Muscle of back (tissue), 13 donors: ENCODE measurements at places on chromosomes 6 and 20. TPM values are rescaled to one million over a fixed set of nuclear protein-coding genes. Genes with fewer than 3 reads are reported as not detected.

- no peak for DNase-seq
Measured at GRCh38 chr6:35253249-35253648, 6.3 kb upstream of the ZNF76 start.

GRCh38 chr6:17152703-17153102 is 50.9 kb downstream of the STMND1 start:
- DNase-seq: no peak

- no peak for DNase-seq
Measured at GRCh38 chr6:17179530-17180073, 77.8 kb downstream of the STMND1 start.

DNA sequence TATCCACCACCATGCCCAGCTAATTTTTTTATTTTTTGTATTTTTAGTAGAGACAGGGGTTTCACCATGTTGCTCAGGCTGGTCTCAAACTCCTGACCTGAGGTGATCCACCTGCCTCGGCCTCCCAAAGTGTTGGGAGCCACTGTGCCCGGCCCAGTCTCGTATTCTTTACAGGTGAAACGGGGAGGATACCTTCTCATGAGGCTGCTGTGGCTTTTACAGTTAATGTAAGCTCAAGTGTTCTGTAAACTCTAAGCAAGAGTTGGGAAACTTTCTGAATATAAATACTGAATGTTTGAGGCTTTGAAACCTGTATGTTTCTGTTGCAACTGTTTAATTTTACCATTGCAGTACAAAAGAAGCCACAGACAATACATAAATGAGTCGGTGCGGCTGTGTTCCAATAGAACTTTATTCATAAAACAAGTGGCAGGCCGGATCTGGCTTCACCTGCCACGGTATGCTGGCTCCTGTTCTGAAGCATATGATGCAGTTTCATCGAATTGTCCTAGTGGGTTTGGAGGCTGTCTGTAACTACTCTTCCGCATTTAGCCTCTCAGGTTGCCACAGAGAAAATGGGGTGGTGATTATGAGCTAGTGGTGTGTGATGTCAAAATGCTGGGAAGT is 192.5 kb upstream of the ZFP64 start:
- DNase-seq: no peak

GRCh38 chr6:87772597-87773530 is 70.8 kb upstream of the AKIRIN2 start:
- DNase-seq: no peak

DNA sequence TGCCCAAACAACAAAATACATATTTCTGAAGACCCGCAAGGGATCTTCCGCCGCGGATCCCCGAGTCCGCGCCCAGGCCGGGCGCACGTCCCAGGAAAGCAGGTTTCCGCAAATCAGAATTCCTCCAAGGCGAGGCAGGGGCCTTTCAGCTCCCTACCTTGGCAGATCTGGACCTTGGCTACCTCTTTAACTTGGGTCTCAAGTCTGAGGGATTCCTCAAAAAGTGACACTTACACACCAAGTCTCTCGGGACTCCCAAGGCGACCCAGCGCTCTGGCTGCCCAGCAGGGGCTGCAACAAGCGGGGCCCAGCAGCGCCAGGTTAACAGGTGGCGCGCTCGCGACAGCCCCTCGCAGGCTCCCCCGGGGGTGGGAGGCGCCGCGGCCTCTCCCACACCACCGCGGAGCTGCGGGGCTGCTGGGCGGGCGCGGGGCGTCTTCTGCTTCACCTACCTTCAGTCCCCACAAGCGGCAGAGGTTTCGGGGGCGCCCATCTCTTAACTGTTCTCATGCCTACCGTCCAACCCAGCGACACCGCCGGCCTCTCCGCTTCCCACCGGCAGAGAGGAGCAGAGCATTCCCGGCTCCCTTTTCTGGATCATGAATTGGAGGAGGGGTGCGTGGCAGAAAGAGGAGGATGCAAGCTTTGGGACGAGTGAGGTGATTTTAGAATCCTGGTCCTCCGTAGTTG is 414 bp downstream of the SIM1 start:
- peak; percentile 38 for DNase-seq

Gene CASS4
- polyA plus RNA-seq: 6.9 TPM

- no peak for DNase-seq
Measured at GRCh38 chr20:46276531-46276930, 31.8 kb downstream of the CDH22 start.

DNA sequence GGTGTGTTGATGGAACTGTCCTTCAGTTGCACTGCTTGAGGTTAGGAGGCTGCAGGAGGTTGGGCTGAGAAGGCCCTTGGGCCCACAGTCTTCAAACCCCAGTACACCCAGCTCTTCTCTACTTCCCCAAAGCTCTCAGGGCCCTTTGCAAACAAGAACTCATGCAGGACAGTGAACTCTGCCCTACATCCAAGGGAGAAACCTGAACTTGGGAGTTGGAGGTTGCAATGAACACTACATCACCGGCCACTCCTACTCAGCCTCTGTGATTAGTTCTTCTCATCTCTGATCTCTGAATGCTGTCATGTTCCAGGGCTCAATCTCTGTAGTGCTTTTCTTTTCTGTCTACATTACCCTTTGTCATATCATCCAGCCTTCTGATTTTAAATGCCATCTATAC is 148.5 kb upstream of the PDE7B start:
- DNase-seq: no peak

Gene TPMT
- 4.5 TPM for polyA plus RNA-seq

DNA sequence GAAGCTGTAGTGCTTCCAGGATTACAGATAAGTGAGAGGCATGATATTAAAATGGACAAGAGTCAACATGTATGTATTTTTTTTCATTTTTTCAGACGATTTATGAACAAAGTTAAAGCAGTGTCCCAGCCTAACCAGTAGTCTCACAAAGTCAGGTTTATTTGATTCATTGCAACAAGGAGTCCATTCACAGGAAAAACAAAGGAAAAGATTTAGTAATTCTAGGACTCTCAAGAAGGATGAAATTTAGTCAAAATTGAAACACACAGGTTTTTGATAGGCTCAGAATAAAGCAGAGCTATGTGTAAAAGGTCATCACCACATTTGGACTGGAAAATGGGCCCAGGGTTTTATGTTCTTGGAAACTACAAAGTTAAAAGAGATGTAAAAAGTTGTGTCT is 84.0 kb downstream of the ZNF133 start:
- DNase-seq: no peak

DNA sequence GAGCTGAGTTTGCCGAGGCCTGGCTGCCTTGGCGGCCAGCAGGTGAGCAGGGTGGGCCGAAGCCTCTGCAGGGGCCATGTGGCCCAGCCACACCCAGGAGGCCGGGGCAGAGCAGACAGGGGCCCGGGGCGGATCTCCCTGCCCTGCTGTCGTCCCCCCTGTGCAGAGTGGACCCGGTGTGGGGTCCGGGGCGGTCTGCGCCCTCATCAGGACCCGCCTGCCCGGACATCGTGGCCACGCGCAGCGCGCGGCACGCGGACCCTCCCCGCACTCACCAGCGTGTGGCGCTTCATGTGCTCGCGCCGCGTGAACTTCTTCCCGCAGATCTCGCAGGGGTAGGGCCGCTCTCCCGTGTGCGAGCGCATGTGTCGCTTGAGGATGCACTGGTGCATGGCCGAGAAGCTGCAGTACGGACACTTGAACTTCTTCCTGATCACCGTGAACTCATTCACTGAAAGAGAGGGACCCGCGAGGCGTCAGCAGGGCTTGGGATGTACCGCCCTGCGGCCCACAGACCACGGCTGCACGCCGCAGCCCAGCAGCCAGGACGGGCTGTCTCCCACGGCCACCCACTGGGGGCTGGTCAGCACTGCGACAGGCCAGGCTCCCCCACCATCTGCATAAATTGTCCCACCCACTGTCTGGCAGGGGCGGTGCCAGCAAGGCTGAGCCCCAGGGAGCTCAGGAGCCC is 13.0 kb downstream of the SLC2A4RG start:
- no peak for DNase-seq

Gene PSMB1
- polyA plus RNA-seq: 130 TPM

- peak; percentile 12 for DNase-seq
Measured at GRCh38 chr6:128848212-128848935, 34.6 kb upstream of the LAMA2 start.

Gene UNC5CL
- polyA plus RNA-seq: 2.0 TPM

DNA sequence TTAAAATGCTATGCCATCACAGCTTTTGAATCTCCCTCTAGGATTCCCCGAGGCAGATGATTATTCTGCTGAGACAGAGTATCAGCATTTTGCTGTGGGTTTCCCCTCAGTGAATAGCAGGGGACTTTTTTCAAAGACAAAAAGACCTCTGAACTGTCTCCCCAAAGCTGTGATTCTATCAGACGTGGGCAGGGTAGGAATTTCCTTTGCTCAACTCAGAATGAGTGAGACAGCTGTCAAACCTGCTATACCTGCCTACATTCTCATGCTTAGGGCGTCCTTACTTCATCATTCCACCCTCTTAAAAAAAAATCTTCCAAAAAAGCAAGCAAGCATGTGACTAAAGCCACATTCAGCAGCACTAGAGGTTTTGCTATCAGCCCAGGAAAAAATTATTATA is 147.6 kb upstream of the FAM83B start:
- DNase-seq: no peak

DNA sequence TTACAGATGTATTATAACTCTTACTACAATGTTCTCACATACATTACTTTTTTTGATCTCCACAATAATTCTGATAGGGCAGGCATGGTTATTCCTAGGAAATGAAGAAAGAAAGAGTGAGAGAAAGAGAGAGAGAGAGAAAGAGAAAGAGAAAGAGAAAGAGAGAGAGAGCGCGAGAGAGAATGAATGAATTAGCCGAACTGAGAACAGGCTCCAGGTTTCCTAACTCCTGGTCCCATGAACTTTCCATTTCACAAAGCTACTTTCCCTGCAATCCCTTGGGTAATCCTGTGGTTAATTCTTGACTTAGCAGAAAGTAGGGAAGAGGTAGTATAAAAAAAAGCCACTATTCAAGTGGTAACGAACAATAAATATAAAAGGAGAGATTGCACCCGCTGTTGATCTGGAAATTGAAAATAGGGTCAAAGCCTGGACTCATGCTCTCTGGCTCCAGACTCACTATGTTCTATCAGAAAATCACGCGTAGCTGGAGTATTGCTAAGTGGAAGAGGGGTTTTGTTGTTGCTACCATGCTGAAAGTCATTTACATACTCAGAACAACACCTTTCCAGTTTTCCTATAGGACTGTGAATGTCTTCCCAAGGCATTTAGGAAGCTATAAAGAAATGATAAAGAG is 131.2 kb downstream of the CCDC170 start:
- no peak for DNase-seq

Gene ARMH2
- not detected for polyA plus RNA-seq

- DNase-seq: peak; percentile 84
Measured at GRCh38 chr20:44706301-44707017, 8.7 kb upstream of the CCN5 start.

GRCh38 chr6:150194195-150194594 is 51.4 kb downstream of the PPP1R14C start:
- no peak for DNase-seq

GRCh38 chr20:10520528-10520927 is 85.4 kb downstream of the SLX4IP start:
- no peak for DNase-seq

Gene PKIG
- 40.1 TPM for polyA plus RNA-seq

GRCh38 chr6:151412909-151413308 is 21.6 kb upstream of the ZBTB2 start:
- DNase-seq: no peak

DNA sequence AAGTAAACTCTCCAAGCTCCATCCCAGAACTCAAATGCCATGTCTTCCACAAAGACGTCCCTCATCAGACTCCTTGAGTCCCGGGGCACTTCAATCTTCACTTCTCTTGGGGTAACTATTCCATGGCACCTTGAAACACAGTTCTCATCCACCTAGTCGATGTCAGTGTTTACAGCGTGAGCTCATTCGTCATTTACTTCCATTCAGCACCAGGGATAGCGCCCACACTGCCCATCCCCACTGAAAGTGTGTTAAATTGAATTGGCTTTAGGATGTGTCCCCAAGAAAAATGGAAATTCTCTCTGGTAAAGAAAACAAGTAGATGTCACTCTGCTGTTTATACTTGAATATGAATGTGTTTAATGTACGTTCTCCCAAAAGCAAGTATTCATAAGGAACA is 31.3 kb downstream of the KCNK15 start:
- peak; percentile 43 for DNase-seq

DNA sequence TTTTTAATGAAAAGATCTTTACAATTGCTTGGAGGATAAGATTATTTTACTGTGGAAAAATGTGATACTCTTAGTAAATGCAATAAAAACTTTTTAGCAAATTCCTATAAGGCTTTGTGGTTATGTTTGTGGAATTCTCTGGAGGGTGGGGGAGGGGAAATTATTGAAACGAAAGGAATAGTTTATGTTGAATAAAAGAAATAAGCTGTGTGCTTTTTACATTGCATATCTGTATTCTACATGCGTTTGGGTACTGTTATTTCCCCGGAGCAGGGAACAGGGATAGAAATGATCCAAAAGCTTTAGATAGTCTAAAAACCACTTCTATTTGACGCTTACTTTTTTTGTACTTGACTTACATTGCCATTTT is 143.8 kb downstream of the SLC16A10 start:
- DNase-seq: no peak

Gene RSPH9
- 0.79 TPM for polyA plus RNA-seq
